Gastrocnemius medialis (tissue), 4 donors: ENCODE measurements at places on chromosomes 12 and 14. TPM values are rescaled to one million over a fixed set of nuclear protein-coding genes. Genes with fewer than 3 reads are reported as not detected.
A peak's percentile ranks its signal among the peaks of the same experiment; 100 is the strongest.

Gene TAS2R8
- not detected for total RNA-seq

Gene CLEC7A
- total RNA-seq, result 3.0 TPM

- H3K27ac ChIP-seq, result no peak overlapping the region
- peak; percentile 48 for DNase-seq
- H3K4me1 ChIP-seq, result no peaks in the 10 kb centered on the region
- H3K36me3 ChIP-seq, result no peaks in the 10 kb centered on the region
- no peaks in the 10 kb centered on the region for H3K27me3 ChIP-seq
Observed at GRCh38 chr14:72186523-72186922, 254.3 kb downstream of the RGS6 start.

GRCh38 chr12:6465467-6466183 lies 4.9 kb downstream of the VAMP1 start:
- peaks cover 24% of the 10 kb centered on the region for H3K4me1 ChIP-seq
- no peak overlapping the region for H3K27ac ChIP-seq
- H3K4me3 ChIP-seq, result no peak overlapping the region
- H3K36me3 ChIP-seq, result no peaks in the 10 kb centered on the region
- DNase-seq, result peak; percentile 26
- no peaks in the 10 kb centered on the region for H3K27me3 ChIP-seq

- DNase-seq, result no peak
- no peaks in the 10 kb centered on the region for H3K4me1 ChIP-seq
- no peak overlapping the region for H3K27ac ChIP-seq
- H3K27me3 ChIP-seq, result peaks cover 2% of the 10 kb centered on the region
- H3K4me3 ChIP-seq, result no peak overlapping the region
- no peaks in the 10 kb centered on the region for H3K36me3 ChIP-seq
Observed at GRCh38 chr12:5036031-5036430, 7.6 kb upstream of the KCNA5 start.

DNA sequence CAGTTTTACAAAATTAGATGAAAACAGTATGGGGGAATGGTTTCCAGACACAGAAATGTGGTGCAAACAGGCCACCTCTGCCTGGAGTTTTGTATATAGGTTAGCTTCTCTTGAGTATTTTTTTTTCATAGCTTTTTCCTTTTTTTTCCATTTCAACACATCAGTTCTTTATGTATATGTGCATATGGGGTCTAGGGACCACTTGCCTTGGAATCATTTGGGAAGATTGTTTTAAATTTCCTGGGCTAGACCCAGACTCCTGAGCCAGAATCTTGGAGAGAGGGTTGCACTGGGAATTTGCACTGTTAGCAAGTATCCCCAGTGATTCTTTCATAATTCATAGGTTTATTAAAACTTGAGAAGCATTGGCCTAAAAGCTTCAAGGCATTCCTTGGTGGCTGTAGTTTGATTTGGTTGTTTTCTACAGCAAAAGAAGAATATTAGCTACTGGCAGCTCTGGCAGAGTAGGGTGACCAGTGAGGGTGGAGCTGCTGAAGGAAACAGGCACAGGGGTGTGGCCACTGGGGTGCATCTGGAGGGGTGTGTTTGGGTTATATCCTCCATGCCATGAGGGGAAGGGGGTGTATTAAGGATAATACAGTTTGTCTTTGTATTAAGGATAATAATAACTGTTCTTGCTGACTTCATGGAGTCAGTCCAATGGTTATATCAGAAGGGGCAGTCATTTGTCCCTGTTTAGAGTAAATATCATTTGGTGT lies 22.8 kb downstream of the PPP1R36 start:
- no peak overlapping the region for H3K4me3 ChIP-seq
- DNase-seq, result no peak
- peaks cover 50% of the 10 kb centered on the region for H3K4me1 ChIP-seq

GRCh38 chr12:53076461-53076860 lies 2.7 kb downstream of the SPRYD3 start:
- H3K4me3 ChIP-seq, result no peak overlapping the region
- no peak overlapping the region for H3K27ac ChIP-seq
- no peaks in the 10 kb centered on the region for H3K27me3 ChIP-seq
- peaks cover 30% of the 10 kb centered on the region for H3K36me3 ChIP-seq
- H3K4me1 ChIP-seq, result peaks cover 25% of the 10 kb centered on the region

- peaks cover 4% of the 10 kb centered on the region for H3K4me1 ChIP-seq
- no peak overlapping the region for H3K27ac ChIP-seq
- H3K27me3 ChIP-seq, result no peaks in the 10 kb centered on the region
- H3K4me3 ChIP-seq, result no peak overlapping the region
- no peak for DNase-seq
Observed at GRCh38 chr12:7116196-7116595, 7.2 kb upstream of the C1RL start.
